Vein endothelial cell (primary cell): ENCODE measurements at places on chromosomes 13 and 19. TPM values are rescaled to one million over a fixed set of nuclear protein-coding genes. Genes with fewer than 3 reads are reported as not detected.

TMC4 gene
- not detected in 2 replicates for total RNA-seq

FXYD3 gene
- not detected in 2 replicates for total RNA-seq

VSTM1 gene
- total RNA-seq = not detected in 2 replicates

FPR1 gene
- total RNA-seq = not detected in 2 replicates

C2CD4C gene
- total RNA-seq = 0.67 and 1.3 TPM in 2 replicates

CYP4F8 gene
- total RNA-seq = not detected in 2 replicates

HNRNPUL1 gene
- 160 and 163 TPM in 2 replicates for total RNA-seq

TTC9B gene
- total RNA-seq = not detected in 2 replicates

REEP6 gene
- total RNA-seq = 0.86 and 0.98 TPM in 2 replicates

NTN5 gene
- total RNA-seq = not detected in 2 replicates

MCEMP1 gene
- not detected in 2 replicates for total RNA-seq

TM9SF2 gene
- total RNA-seq = 108 and 138 TPM in 2 replicates

APOC4 gene
- total RNA-seq = not detected in 2 replicates
